GM23248 (cell line): ENCODE measurements at places on chromosomes 5 and 9.

- DNase-seq, result no peak
Measured at GRCh38 chr9:137721479-137721878, 102.7 kb downstream of the EHMT1 start.

DNA sequence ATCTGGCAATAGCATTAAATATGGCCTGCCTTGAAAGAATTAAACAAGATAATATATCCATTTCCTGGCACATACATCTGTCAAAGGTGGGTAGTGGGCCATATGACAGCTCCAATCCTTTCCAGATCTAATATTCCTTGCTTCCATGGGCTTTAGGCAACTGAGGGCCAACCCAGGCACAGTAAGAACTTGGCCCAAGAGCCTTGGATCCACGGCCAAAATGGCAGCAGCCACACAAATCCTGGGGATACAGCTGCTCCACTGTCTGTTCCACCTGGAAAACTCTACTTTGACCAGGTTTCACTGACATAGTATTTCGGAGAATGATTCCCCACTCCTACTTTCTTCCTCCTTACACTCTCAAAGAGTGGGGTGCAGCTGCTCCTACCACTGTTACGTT is 13.3 kb downstream of the HAVCR1 start:
- no peak for DNase-seq

DNA sequence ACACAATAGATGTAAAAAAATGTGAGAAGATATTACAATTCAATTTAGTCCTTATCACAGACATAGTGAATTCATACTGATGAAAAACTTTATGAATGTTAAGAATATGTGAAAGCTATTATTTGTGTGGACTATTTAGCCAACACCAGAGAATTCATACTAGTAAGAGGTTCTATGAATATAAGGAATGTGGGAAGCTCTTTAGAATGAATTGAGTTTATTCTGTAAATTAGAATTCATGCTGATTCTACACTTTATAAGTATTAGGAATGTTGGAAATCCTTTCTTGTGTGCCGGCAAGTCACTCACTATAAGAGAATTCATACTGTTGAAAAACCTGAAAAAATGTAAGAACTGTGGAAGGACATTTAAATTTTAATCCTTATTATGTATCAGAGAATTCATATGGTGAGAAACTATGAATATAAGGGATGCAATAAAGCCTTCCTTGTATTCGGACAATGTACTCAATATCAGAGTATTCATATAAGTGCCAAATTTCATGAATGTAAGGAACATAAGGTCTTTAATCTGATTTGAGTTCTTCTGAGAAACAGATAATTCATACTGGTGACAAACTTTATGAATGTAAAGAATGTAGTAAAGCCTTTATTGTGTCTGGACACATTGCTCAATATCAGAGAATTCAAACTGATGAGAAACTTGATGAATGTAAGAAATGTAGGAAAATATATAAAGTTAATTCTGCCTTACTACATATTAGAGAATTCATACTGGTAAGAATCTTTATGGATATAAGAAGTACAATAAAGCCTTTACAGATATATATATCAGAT is 21.6 kb upstream of the PCDHA1 start:
- DNase-seq, result peak; percentile 0

- peak; percentile 64 for DNase-seq
Measured at GRCh38 chr5:149210225-149210624, 61.4 kb upstream of the AFAP1L1 start.

GRCh38 chr5:66143473-66144073 is 527 bp upstream of the SREK1 start:
- no peak for DNase-seq

GRCh38 chr9:221989-222776 is 7.5 kb downstream of the DOCK8 start:
- no peak for DNase-seq

DNA sequence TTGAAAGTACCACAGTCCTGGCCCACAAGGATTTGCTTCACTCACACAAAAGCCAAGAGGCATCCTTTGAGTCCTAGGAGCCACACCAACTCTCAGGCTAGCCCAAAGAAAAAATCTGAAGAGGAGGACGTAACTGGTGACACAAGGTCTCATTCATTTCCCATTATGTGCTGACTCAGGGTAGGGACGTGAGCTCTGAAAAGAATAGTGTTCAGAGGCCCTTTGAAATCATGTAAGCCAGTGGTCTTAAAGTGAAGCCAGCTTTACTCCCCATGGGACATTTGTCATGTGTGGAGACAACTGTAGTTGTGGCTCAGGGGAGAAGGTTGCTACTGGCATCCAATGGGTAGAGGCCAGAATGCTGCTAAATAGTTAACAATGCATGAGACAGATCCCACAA is 332.4 kb downstream of the KCTD16 start:
- no peak for DNase-seq

DNA sequence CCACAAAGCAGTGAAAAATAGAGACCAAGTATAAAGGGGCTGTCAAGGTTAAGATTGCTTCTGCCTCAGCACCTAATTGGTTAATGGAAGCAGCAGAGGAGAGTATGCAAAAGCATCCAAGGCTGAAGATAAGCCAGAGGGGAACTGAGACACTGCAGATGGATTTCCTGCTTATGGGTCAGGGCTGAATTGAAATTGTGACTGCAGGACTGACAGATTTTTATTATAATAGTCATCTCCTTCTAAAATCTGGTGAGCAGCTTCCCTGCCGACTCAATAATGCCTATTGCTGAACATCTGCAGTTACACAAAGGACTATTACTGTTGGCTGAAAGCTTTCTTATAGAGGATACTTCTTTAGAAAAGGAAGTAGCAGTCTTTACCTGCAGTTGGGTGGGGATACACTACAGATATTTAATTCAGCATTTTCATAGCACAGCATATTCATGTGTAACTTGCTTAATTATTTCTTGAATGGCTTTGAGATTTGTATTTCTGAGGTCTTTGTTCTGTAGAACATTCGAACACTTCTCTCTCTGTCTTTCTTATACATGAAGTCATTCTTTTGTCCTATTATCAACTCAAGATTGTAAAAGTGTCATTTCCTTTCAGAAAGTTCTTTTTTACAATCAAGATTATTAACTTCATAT is 363.0 kb upstream of the RIOK2 start:
- peak; percentile 55 for DNase-seq
